Caki2 (cell line): ENCODE measurements at places on chromosomes 4 and X. TPM values are rescaled to one million over a fixed set of nuclear protein-coding genes. Genes with fewer than 3 reads are reported as not detected.

Gene ETDB
- total RNA-seq: not detected in 2 replicates

GRCh38 chr4:23720556-23720955 lies 169.3 kb downstream of the PPARGC1A start:
- DNase-seq: no peak

Gene FRAS1
- 0.30 and 4.0 TPM in 2 replicates for total RNA-seq

DNA sequence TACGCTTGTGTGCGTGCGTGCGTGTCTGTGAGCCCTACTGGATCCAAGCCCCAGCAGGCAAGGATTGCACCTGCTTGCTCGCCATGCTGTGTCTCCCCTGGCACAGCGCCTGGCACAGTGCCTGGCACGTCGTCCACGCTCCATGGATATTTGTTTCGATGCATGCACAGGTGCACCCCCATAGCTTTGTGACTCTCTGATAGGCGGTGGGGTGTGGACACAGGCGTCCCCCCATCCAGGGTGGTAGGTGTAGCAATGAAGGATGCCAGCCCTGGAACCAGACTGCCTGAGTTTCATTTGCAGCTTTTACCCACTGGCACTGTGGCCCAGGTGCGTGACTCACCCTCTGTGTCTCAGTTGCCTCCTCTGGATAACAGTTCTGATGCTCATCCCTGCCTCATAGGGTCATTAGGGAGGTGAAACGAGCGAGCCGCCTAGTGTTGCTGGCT lies 20.2 kb downstream of the PIGG start:
- DNase-seq: no peak

DNA sequence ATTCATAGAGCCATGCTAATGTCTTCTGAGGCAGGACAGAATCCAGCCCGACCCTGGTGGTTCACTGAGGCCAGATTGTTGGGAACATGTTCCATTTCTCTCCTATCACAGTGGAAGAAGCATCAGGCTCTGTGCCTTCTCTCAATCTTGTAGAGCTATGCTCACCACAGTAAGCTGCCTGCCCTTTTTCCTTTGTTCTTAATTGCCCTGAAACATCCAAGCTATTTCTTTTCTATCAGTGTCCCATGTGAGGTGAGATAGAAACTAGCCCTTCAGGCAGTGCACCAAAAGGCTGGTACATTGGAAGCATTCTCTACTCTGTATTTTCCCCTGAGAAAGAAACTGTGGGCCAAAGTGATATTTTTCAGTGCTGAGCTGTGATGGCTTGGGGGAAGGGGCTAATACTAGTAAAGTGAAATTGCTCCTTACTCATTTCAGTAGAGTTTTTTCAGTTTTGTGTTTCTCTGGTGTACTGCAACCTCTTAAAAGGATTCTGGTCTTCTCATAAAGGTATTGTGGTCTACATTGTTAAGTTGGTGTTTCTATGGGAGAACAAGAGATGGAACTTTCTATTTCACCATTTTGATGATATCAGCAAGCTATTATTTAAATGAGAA lies 611.2 kb downstream of the RPA4 start:
- DNase-seq: no peak

- DNase-seq: no peak
Observed at GRCh38 chr4:26181616-26182015, 139.2 kb upstream of the RBPJ start.

Gene ZNF630
- total RNA-seq: 4.5 and 21.3 TPM in 2 replicates

DNA sequence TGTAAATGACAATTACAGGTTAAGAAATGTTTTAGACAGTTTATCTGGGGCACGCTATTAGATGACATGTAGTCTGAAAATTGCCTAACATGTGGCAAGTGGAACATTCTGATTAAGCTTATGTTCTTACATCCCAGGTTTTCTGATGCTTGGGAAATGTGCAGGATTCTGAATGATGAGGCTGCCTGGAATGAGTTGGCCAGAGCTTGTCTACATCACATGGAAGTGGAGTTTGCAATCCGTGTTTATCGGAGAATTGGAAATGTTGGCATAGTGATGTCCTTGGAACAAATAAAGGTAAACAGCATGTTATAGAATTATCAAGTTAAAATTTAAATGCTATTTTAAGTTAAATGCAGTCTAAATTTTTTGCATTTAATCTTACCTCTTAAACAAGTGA lies 49.3 kb downstream of the WDR19 start:
- DNase-seq: no peak

Gene UNC5C
- total RNA-seq: not detected in 2 replicates

DNA sequence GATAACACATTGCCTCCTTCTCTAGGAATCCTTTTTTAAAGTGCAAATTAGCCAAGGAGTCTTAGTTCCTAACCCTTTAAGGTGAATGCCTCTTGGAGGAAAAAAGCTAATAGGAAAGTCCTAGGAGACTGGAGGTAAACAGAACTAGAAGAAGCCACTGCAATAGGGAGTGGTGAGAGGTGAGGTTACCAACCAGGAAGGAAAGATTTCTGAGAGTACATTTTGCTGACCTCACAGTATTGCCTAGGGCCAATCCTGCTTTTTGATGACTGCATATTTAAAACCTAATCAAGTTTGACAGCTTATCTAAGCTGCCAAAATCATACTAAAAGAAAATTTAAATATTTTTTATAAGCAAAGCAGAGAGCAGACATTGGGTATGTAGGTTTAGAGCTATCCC lies 7.3 kb upstream of the CUL4B start:
- DNase-seq: no peak

DNA sequence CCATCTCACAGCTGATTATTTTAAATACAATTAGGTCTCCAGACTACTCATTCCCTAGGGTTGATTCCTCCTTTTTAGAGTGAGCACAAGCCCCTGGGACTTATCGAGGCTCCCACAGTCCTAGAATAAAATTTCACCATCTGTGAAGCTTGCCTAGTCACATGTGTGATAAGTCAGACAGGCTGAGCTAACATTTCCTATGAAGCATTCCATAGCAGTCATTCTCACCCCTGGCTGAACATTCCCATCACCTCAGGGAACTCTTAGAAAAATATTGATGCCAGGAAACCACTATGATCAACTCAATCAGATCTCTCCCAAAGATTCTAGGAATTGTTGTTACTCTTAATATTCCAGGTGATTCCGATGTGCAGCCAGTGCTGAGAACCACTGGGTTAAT lies 37.7 kb downstream of the ARHGEF9 start:
- DNase-seq: no peak

Gene HTR2C
- not detected in 2 replicates for total RNA-seq
